Amniotic stem cell (primary cell): ENCODE measurements at places on chromosomes 11 and 22.
A peak's percentile ranks its signal among the peaks of the same experiment; 100 is the strongest.

DNA sequence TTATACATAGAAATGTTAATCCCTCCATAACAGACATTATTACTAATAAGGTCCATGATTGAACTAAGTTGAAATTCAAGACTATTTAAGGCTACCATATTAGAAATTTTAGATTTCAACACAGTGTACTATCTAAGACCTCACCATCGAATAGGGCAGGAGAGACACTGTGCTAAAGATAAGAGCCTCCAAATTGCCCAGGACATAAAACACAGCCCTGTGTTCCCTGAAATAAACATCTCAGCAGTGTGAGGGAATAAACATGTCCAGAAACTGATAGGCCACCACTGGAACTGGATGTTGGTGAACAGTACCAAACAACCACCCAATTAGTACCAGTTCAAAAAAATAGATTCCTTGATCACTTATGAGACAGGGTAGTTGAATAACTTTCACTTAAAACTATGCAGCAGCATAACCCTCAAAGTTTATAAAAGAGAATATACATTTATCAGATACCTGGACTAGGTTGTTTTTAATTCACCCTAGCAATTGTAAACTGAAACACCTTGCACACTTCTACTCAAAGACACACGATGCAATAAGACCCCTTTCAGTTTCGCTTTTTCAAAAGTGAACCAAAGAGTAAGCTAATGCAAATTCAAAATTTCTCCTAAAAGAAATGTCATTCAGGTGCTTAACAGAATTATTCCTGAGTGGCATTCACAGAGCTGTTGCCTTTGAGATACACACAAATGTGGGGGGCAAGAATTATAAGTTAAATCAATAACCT, 34.3 kb downstream of the USP28 start:
- DNase-seq = no peak

DNA sequence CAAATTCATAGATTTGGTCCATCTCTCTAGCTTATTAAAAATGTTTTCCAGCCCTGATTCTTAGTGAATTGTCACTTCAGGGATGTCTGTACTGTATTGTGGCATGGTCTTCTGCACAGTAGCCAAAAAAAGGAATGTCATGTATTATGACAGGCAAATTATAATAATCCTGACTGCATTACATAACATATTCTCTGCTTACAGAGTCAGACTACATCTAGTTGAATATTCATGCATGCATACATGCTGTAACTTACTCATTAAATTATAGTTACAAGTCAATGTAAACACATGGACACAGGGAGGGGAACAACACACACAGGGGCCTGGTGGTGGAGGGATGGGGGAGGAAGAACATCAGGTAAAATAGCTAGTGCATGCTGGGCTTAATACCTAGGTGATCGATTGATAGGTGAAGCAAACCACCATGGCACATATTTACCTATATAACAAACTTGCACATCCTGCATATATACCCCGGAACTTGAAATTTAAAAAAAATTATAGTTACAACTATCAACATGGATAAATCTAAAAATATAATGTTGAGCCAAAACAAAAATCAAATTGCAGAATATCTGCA, 31.5 kb upstream of the SMCO4 start:
- DNase-seq = no peak

DNA sequence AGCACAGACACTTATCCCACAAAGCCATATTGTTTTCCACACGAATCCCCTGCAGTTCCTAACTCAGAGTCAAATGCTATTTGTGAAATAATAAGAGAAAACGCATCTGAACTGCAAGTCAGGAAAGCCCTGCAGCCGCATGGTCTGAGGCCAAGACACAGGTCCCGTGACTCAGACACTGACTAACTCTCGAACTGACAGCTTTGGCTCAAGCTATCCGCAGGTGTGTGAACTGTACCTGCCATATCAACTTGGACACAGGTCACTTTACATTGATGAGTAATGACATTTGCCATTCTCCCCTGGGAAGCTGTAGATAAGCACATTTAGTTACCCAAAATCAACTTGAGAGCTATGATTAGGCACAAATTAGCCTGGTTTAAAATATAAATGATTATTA, 34.9 kb upstream of the NFRKB start:
- no peak for DNase-seq

GRCh38 chr11:128814856-128815705, 52.0 kb downstream of the KCNJ1 start:
- peak; percentile 64 for DNase-seq

DNA sequence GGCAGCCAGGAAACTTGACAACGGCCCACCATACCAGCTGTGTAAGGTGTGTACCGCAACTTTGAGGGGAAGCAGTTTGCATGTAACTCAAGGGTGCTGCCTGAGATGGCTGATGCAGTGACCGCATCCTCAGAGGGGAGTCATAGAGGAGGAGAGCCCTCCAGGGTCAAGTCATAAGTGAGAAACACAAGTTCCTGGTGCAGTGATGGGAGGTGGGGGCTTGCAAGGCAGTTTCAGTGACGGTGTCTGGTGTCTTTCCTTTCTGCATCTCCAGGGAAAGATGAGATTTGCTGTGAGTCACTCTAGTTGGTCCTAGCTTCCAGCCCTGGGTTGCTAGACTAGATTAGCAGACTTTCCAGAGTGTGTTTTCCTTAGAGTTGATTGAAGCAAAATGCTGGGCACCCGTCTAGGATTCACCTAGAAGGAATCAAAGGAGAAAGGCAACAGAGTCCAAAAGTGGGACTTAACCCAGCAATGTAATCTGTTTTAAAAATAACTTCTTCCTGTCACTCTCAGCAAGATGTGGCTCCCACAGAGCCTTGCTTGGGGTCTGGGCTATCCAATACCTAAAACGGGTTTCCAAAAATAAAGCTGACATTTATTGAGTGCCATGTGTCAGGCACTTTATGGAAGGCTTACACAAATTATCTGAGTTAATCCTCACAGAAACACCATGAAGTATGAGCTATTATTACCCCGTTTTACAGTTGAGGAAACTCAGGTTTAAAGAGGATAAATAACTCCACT, 265.4 kb upstream of the PLET1 start:
- DNase-seq = no peak

- DNase-seq = no peak
Observed at GRCh38 chr22:36734171-36735058, 30.9 kb upstream of the CACNG2 start.

GRCh38 chr11:8759634-8760033, 77.0 kb downstream of the RPL27A start:
- no peak for DNase-seq

DNA sequence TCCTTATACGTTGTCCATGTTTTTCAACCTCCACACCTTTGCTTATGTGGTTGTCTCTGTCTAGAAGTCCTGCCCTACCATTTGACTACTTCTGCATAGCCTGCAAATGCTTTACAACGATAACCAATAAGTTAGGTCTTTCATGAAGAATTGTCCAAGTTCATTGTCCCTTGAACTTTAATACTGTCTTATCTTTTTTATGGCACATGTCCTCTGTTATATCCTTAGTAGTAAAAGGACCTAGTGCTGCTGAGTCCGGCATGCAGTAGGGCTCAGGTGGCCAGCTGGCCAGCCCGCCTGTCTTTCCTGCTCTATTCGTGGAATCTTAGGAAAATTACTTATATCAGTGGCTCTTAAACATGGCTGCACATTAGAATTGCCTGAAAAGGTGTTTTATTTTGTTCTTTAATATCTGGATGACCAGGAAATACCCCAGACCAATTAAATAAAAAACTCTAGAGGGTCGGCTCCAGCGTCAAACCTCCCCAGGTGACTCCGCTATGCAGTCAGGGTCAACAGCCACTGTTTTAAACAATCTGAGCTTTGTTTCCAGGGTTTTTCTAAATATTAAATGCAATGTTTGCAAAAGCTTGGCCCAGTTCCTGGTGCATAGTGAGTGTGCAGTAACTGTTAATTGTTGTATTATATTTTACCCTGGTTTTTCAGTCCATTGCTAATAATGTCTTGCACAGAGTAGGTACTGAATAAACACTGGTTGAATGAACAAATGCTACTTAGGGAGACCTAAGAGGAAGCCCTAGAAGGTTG, 64.6 kb upstream of the SESN3 start:
- DNase-seq = no peak

DNA sequence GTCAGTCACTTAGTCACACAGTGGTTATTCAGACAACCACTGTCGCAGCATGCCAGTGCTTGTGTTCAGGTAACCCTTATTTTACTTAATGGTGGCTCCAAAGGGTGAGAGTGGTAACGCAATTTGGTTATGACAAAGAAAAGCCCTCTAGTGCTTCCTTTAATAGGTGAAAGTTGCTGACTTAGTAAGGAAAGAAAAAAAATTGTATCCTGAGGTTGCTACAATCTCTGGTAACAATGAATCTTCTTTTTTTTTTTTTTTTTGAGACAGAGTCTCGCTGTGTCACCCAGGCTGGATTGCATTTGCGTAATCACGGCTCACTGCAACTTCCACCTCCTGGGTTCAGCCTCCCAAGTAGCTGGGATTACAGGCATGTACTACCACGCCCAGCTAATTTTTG, 64.5 kb downstream of the C11orf91 start:
- DNase-seq = no peak

DNA sequence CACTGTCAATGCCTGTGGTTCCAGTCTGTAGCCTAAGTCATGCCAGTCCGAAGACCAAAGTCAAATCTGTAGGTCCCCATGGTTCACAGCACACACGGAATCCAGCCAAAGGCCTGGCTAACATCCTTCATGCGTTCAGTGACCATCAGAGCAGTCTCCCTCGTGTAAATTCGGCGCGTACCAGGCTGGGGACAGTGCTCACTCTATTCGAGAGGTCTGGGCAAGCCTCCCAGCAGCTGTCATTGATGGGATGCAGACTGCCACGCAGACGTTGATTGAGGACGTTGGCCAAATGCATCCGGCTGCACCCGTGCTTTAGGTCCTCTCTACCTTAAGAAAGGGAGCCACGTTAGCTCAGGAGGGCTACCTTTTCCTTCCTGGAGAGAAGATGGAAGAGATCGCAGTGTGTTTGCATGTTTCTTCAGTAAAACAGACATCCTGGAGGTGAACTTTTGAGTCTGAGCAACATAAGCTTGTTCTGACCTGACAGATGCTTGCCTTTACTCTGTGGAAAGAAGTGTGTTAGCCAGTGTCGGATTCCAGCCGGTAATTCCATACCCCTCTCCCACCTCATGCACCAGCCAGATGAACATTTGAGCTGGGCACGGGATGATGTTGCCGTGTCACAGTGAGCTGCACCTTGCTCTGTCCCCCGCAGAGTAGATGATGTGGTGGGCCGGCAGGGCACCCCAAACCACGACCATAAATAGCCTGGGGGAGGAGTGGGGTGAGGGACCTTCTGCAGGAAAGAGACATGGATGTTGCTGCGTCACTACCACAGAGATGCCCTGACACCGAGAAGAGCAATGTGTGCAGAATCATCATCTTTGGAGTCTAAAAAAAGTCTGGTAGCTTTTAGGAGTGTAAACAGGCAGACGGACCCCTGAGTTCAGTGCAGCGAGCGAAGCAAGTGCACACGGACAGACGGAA, 12.2 kb downstream of the CTTN start:
- DNase-seq = no peak

DNA sequence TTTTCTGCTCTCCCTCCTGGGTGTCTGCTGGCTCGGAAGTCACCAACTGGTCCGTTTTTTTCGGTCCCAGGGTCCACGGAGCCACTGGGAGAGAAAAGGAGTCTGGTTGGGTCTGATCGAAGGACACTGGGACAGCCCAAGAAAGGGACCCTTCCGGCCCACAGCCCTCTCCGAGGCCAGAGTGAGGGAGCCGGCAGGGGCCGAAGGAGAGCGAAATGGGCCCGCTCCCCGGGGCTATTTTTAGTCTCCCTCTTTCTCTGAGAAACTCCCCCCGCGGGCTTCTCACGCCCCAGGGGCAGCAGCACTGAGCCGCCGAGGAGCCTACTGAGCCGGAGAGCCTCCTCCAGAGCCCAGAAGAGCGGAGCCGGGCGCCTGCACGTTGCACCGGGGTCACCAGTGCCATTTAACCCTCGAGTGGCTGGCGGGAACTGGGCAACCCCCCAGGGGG, 1.9 kb downstream of the ESAM start:
- no peak for DNase-seq

GRCh38 chr22:49272546-49273125, 555.0 kb downstream of the BRD1 start:
- no peak for DNase-seq

DNA sequence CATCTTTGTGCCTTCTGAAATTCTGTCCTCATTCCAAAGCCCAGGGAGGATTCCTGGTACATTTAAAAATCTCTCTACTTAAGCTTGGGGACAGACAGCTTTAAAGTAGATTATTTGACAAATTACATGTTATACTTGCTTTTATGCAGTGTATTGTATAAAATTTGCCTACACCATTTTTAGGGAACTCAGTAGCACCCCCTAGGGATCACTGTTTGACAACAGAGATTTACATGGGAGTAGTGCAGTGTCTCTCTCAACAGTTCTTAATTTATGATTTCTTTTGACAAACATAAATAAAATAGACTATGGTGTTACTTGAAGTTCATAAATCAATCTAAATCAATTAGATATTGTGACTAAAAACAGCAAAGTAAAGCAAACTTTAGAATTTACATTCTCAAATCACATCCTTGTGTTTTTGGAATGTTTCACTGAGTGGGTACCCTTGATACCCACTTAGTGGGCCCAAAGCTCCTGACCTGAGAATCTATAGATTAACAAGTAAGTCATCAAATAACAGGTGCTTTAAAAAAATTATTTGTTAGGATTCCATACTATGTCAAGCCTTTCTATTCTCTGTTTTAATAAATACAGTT, 428.8 kb downstream of the DYNC2H1 start:
- peak; percentile 36 for DNase-seq

- DNase-seq = no peak
Observed at GRCh38 chr11:16454289-16454863, 98.0 kb upstream of the SOX6 start.

DNA sequence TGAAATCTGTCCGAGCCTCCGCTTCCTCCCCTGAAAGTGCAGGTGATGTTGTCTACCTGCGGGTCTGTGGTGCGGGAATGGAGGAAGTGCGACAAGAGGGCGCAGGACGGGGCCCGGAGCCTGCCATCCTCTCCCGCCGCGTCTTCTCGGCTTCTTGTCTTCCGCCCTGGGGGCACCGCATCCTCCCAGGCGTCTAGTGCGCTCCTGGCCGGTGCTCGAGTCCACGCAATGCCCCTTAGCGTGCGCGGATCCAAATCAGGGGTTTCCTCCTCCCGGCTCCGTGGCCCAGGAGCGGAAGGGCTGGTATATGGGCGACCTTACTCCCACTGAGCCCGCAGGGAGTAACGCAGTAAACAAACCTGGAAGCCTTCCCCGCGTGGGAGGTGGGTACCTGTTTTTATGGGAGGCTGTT, 405 bp downstream of the SFI1 start:
- DNase-seq = no peak
